ENCODE measurements at places on chromosomes 4 and X.

- DNase-seq = no peak
Measured at GRCh38 chr4:155822572-155822971, 43.5 kb downstream of the ASIC5 start.

GRCh38 chr4:153426207-153426885 lies 39.8 kb upstream of the TMEM131L start:
- DNase-seq = no peak

- no peak for DNase-seq
Measured at GRCh38 chrX:84322083-84322827, 134.3 kb upstream of the RPS6KA6 start.

DNA sequence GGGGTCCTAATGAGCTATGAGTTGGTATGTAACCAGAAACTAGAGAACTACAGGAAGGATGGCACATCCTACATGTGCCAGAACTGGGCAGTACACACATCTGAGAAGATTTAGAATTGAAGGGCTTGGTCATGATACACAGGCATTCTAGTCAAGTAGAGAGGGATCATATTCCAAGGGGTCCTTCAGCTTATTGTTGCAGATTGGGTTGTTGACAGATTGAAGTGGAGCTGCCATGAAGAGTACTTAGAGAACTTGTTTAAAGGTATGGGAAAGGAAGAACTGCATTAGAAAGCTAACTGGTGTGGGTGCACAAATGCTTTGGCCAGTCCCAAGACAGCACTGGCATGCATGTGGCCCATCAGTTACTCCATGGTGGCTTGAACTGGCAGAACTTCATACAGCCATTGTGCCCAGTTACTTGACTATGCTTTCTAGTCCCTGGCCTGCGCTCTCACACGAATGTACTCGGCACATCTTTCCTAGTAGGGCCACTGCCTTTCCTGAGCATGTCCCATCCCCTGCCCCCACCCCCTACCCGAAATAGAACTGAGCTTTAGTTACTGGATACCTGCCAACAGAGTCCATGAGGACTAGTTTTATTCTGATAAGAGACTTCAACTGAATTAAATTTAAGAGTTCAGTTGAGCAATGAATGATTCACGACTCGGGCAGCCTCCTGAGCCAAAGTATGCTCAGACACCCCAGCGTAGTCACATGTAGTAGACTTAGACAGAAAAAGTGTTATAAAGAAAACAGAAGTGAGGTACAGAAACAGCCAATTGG lies 64.0 kb downstream of the CCNG2 start:
- no peak for DNase-seq

- DNase-seq = no peak
Measured at GRCh38 chr4:21130606-21131005, 430.3 kb downstream of the PACRGL start.

- no peak for DNase-seq
Measured at GRCh38 chr4:31908261-31908660, 1188.1 kb downstream of the PCDH7 start.

GRCh38 chr4:173513651-173514050 lies 16.4 kb downstream of the HAND2 start:
- no peak for DNase-seq

- peak; percentile 74 for DNase-seq
Measured at GRCh38 chrX:135345107-135345589, 35.9 kb downstream of the ETDC start.

DNA sequence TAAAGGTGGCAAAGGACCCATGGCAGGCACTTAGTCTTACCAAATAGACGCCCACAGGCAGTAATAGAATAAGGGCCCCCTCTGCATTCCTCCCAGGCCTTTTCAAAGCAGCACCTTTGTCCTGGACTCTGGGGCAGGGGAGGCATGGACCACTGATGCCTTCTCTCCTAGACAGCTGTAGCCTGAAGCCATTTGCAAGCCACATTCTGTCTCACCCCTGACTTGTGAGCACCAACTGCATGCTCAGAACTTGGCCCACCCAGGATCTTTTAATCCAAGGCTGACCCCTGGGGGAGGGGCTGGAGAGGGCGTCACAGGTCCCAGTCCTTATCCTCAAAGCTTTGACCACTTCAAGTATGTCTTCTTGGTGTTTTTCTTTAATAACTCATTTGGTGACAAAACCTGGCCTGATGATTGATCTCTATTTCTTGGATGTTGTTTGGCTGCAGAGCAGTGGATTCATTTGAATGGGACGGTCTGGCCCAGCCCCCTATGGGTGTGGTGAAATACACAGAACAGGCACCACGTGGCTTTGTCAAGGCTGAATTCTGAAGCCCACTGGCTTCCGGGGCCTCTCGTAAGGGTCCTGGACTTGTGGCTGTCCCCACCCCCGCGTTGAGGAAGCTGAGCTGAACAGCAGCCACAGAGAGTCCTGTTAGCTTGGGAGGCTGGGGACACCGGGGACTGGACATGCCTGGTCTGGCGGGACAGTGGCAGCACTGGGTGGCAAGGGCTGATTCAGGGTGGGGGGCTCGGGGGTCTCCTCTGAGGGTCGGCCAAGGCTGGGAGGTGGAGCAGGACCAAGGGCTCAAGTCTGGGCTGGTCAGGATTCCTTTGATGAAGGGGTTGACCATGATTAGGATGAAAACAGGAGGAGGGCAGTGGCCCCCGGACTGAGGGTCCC lies 36.6 kb downstream of the ADRA2C start:
- DNase-seq = no peak

DNA sequence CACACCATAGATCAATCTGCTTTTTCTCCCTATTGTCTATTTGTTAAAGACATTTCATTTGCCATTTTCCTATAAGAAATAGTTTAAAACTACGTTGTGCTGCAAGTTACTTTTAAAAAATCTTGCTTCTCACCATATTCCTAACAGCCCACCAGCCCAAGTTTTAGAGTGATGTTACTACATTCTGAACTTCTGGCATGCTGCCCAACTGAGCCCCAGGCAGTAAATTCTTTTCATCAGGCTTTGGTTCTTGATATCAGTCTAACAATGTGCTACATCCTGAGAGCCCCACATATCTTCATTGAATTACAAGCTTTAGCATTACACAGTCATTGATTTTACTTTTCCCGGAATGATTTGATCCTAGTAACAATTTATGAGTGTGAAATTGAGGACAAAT lies 283.8 kb upstream of the IL1RAPL1 start:
- no peak for DNase-seq

- peak; percentile 52 for DNase-seq
Measured at GRCh38 chrX:118519411-118520215, 24.0 kb downstream of the DOCK11 start.

DNA sequence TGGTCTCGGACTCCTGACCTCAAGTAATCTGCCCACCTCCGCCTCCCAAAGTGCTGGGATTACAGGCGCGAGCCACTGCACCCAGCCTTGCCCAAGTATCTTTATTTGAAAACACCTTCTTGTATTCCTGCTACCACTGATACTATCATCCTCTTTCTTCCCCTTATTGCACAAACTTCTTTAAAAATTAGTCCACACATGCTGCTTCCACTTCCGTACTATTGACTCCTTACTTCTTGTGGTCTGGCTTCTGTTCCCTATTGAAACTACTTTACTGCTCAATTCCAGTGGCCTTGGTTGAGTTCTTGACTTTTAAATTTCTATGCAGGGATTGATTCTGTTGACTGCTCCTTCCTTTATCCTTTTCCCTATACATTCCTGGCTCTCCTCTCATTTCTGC lies 38.8 kb downstream of the MTM1 start:
- DNase-seq = no peak

- no peak for DNase-seq
Measured at GRCh38 chrX:39690541-39691415, 407.0 kb downstream of the BCOR start.

GRCh38 chr4:85953651-85954018 lies 406.2 kb downstream of the MAPK10 start:
- peak; percentile 90 for DNase-seq

GRCh38 chr4:40377512-40378365 lies 42.6 kb downstream of the CHRNA9 start:
- no peak for DNase-seq

DNA sequence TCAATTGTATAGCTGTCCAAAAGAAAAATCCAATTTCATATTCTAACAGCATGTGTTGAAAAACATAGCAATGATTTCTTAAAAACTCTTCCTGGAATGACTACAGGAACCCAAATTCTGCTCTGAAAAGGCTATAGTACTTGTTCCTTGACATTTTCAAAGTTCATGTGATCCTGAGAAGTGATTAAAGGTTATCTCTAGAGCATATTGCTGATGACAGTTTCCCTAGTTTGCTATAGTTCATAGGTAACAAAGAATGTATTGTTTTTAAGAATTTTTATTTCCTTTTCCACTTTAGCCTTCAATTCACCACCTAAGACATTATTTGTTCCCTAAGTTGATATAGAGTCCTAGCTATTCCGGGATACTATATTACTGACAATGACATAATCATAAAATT lies 1614.6 kb downstream of the PCDH7 start:
- DNase-seq = no peak

GRCh38 chr4:8308856-8309771 lies 39.6 kb downstream of the HTRA3 start:
- no peak for DNase-seq

Data from EL (cell line).